ENCODE measurements at places on chromosomes 7 and 10.
A peak's percentile ranks its signal among the peaks of the same experiment; 100 is the strongest.

DNA sequence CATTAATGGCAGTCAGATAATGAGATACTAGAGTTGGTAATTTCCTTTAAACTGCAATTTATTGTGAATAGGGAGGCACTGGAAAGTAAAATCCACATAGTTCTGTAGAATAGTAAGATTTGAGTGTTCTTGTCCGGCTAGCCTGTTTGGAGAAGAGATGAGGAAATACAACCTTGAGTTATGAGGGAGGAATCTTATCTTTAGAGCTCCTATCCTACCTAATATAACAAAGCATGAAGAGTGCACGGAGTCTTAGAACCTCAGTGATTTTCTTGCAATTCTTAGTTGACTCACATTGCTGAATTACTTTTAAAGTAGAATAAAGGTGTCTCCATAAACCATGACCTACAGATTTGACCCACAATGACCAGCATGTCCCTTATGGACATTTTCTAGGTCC is 73.4 kb downstream of the ATAD1 start:
- DNase-seq, result no peak

DNA sequence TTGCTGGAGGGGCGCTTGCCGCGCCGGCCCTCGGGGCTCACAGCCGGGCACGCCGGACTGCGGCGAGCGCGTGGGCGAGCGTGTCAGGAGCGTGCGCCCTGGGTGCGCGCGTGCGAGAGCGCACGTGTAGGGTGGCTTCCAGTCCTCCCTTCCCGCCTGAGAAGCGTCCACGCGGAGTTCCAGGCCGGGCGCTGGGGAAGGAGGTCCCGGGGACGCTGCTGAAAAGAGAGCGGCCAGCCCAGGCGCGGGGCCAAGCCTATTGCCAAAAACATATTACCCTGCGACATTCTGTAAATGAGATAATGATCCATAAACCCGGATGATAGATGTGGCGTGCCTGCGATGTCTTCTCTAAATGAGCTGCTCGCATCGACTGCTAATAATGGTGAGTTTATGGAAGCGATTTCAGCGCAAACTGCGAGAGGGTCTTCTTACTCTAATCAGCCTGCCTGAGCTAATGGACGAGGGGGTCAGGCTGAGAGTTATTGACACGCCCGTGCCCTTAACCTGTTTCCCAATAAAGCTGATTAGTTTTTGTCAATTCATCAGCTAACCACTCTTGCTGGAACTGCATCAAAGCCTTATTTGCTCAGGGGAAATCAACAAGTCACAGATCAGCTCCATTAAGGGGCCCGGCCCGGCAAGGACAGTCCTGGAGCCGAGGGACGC is 8.0 kb upstream of the MNX1 start:
- no peak for DNase-seq

- DNase-seq, result no peak
These were observed 27.6 kb upstream of the OPTN start for GRCh38 chr10:13072339-13072738.

DNA sequence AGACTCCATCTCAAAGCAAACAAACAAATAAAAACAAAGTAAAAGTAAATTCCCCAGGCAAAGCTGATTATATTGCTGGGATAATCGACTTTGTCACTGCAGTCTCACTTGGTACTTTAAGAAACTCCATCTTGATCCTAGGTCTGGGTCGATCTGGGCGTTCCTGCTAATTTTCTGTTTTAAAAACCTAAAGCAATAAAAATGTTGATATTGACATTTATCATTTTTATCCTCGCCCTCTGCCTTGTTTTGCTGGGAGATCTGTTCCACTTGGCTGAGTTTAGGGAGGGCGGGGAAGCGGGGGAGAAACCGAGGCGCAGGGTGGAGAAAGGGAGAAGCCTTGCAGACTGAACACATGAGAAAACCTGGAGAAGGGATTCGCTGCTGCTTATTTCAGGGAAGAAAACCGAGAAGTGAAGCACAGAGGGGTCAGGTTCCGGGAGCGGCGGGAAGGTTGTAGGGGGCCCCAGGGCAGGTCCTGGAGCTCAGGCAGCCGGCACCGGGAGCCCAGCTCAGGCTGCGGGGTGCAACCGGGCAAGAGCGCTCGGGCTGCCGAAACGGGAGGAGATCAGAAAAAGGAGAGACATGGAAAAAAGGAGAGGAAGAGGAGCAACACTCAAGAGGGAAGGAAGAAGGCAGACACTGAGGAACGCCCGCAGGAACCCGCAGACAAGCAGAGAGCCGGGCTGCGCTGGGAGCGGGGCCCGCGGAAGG is 27.3 kb upstream of the KMT2C start:
- no peak for DNase-seq

- DNase-seq, result no peak
These were observed 21.5 kb upstream of the FAM133B start for GRCh38 chr7:92611735-92612134.

DNA sequence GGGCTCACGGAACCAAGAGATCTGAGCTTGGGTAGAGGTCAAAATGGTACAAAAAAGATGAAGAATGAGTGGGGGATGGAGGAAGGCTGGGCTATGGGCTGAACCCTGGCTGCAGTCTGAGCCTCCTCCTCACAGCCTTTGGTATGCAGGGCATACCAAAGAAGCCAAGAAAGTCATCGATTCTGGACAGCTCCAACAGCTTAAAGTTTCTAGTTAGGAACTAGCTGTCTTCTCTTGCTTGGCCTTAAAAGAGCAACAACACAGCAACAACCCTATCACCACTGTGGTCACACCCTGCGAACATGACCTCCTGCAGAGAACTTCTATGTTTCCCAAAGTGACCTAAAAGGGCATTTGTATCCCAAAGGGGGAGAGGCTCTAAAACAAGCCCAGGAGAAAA is 126.1 kb upstream of the EFCAB10 start:
- DNase-seq, result no peak

DNA sequence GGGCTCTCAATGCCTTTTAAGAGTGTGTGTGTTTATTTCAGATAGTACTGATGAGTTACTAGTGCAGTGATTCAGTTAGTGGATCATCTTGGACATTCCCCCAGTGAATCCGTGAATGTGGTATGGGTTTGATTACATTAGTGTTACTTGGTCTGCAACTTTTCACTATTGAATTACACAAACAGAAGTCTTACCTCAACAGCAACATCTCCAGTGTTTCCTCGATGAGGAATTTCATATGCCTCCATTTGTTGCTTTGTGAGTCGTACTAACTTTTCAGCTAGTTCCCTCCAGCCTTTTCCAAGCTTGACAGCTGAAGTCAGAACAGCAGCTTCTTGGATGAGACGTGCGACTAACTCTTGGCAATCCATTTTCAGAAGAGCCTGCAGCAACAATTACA is 63.2 kb downstream of the MACC1 start:
- no peak for DNase-seq

- peak; percentile 29 for DNase-seq
These were observed 678 bp upstream of the TMEM106B start for GRCh38 chr7:12210179-12211053.

GRCh38 chr7:131586259-131586658 is 29.8 kb upstream of the PODXL start:
- no peak for DNase-seq

DNA sequence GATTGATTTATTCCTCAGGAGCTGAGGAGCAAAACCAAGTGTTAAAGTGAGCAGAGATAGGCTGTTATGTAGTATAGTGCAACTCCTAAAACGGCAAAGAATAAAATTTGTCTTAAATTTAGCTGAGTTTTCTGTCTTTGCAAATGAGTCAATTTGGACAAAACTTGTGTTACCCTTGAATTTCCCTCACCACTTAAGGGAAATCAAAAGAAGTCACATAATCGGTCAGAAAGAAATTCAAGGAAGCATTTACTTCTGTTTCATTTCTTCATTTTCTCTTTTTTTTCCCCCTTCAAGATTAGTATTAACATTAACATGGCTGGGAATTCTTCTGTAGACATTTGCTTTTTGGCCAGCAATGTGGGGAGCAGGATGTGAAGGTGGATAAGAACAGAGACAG is 13.9 kb downstream of the LSMEM1 start:
- DNase-seq, result no peak

- DNase-seq, result no peak
These were observed 297.0 kb downstream of the PHTF2 start for GRCh38 chr7:78095549-78095948.

- DNase-seq, result no peak
These were observed 99.0 kb downstream of the DYNC2I1 start for GRCh38 chr7:158955146-158955870.

- no peak for DNase-seq
These were observed 280.0 kb upstream of the GNAI1 start for GRCh38 chr7:79854621-79855020.

DNA sequence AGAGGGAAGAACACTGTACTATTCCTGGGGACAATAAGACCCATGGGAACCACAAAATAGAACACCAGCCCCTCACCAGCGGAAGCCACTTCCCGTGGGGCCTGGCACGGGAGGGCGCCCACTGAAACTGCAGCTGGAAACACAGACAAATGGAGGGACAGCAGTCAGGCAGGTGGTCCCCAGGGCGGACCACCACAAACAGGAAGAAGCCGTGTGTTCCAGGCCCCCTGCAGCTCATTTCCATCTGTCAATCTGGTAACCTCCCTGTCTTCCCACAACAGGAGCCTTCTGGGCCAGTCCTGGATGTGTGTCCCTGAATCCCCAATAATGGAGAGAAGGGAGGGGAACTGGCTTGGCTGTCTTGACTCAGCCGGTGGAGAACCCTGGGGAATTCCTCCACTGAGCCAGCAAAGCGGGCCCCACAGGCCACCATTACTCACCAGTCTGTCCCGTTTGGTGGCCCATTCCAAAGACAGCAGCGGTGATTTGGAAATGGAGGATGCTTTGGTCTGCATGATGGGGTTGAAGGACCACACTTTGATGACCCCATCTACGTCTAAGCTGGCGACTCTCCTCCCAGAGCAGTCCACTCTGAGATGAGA is 16.7 kb downstream of the WDR91 start:
- DNase-seq, result no peak

GRCh38 chr10:88129013-88129412 is 265.6 kb downstream of the PTEN start:
- no peak for DNase-seq

GRCh38 chr7:1234881-1235500 is 2.3 kb downstream of the UNCX start:
- no peak for DNase-seq

DNA sequence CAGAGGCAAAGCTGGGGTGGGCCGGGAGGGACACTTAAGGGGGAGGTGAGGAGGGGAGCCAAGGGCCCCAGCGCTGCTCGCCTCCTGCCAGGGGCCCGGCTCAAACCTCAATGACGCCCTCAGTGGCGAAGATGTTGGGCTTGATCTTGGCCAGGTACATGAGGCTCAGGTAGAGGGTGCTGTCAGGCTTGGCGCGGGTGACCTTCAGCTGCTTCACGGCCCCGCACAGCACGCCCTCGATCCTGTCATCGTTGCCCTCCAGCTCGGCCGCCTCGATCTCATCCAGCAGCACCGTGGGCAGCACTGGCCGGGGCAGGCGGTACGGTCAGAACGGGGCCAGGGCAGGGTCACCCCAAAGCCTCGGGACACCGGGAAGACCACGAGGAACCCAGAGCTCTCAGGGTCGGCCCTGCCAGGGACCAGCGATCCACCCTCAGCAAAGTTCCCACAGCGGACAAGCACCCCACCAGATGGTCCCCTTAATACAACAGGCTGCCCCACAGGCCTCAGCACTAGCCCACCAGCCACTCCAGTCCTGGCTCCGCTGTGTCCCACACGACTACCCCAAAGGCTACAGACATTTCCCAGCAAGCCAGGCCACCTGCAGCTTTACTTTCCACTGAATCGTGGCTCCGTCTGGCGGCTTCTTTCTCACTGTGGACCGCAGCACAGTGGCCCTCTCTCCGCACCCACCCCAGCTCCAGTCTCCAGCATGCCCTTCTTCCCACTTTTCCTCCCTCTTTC is 4.0 kb downstream of the INTS1 start:
- no peak for DNase-seq

Measured in stimulated activated CD8-positive, alpha-beta memory T cell treated with anti-CD3 and anti-CD28 coated beads, Interleukin-4, amount 100 ng/mL, for 4 hours (primary cell).